ENCODE measurements at places on chromosomes 1 and 21.

DNA sequence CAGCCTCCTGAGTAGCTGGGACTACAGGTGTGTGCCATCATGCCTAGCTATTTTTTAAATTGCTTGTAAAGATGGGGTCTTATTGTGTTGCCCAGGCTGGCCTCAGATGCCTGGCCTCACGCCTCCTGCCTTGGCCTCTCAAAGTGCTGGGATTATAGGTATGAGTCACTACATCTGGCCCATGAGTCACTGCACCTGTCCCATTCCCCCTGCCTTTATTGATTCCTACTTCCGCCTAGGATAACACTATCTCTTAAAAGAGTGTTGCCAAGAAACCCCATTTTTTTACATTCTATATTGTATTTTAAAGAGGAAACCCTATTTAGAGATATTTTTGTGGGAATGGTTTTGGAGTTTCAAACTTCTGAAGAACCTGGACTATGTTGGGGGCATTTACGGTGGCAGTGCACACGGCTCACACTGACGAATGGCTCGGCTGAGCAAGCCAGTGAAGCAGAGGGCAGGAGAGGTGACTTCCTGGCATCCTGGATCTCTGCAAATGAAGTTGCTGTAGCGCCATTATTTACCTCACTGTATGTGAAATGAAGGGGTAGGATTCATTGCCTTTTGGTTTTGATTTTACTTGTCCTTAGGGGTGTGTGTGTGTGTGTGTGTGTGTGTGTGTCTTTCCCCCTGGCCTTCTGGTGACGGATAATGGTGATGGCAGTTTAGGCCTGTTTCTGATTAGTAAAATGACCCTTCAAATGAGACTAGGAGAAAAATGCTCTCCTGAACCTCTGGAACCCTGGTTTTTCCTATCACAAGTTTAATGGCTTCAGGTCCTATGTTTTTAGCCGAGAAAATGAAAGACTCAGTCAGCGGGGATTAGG, 22.5 kb downstream of the KIF26B start:
- DNase-seq = no peak

GRCh38 chr1:200437556-200438203, 27.8 kb upstream of the ZNF281 start:
- DNase-seq = no peak

GRCh38 chr1:37474697-37475379, 458 bp downstream of the ZC3H12A start:
- no peak for DNase-seq

GRCh38 chr1:172476218-172476811, 32.4 kb upstream of the PIGC start:
- no peak for DNase-seq

DNA sequence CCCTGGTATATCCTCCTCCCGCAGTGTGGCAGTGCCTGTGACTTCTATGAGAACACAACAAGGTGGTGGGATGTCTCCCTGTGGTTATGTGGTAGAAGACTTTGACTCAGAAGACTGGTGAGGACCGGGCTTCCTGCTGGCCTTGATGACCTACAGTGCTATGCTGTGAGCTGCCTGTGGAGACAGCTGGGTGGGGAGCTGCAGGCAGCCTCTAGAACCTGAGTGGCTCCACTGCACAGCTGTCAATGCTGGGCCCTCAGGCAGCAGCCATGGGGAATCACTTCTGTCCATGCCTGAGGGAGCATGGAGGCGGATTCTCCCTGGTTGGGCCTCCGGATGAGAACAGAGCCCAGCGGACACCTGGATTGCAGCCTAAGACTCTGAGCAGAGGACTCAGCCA, 14.9 kb downstream of the SLC1A7 start:
- DNase-seq = no peak

- DNase-seq = no peak
Observed at GRCh38 chr1:41404308-41404761, 43.1 kb downstream of the FOXO6 start.

DNA sequence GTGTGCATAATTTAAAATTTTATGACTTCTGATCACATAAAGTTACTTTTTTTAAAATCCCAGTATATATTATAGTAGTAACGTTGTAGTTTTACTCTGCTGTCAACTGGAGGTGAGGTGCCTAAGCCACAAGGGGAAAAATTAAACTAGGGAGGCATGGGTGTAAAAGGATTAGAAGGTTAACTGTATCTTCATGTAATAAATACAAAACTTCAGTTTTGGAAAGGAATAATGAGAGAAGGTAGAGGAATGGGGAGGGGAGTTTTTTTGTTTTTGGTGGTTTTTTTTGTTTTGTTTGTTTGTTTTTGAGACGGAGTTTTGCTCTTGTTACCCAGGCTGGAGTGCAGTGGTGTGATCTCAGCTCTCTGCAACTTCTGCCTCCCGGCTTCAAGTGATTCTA, 5.7 kb downstream of the SLC25A33 start:
- DNase-seq = no peak

DNA sequence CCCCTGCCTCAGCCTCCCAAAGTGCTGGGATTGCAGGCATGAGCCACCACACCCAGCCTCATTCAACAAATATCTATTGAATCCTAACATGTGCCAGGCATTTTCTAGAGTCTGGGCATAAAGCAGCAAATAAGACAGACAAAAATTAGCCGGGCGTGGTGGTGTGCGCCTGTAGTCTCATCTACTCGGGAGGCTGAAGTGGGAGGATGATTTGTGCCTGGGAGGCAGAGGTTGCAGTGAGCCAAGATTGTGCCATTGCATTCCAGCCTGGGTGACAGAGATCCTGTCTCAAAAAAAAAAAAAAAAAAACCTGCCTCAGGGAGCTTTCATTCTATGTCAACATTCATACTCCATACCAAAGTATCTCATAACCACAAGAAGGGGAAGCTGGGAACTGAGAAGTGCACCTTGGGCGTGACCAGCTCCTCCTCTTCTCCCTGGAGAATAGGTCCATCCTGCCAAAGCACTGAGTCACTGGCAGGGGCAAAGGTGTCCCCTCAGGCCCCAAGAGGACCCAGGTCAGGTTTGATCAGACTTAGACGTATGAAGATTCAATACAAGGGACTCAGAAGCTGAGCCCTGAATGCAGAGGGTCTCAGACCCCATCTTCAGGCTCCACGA, 36.8 kb upstream of the PPP1R15B start:
- no peak for DNase-seq

DNA sequence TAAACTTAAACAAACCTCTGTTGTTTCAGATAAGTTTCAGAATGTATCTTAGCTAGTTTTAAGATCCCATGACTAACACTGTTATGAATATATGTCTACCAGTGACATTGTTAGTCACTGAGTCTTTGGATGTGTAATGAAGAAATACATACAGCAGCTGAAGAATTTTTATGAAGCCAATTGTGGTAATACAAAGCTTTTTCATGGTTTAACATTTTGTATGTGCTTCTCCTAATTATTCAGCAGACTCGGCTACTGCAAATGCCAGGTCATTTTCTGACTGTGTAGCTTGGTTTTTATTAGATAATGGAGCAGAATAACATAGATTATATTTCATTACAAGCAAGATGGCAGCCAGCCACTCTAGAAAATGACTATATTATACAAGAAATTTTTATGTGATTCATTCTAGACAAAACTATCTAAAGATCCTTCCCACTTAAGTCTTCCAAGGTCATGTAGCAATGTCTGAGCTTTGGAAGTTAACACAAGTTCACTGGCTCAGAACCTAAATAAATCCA, 147.8 kb downstream of the TNFSF18 start:
- DNase-seq = no peak

DNA sequence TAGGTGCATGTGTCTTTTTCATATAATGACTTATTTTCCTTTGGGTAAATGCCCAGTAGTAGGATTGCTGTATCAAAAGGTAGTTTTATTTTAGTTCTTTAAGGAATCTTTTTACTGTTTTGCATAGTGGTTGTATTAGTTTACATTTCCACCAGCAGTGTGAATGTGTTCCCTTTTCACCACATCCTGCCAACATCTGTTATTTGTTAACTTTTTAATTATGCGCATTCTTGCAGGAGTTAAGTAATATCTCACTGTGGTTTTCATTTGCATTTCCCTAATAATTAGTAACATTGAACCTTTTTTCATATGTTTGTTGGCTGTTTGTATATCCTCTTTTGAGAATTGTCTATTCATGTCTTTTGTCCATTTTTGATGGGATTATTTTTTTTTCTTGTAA, 1761.9 kb downstream of the PLA2G4A start:
- DNase-seq = no peak

DNA sequence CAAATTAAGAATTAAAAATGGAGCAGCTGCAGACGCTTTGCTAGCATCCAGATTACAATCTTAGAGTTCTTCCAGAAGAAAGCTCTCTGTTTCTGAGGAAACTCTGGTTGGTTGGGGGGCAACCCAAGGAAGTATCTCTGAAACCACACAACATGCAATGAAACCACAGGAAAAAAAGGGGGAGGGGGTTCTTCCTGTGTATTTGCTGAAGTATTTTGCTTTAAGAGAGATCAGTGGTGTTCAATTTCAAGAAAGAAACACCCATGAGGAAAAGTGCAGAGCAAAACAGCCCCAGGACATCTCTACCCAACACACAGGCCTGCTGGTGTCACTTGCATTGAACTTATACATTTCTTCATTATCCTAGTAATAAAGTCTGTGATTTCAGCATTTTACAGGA, 19.7 kb upstream of the TIAM1 start:
- DNase-seq = no peak

GRCh38 chr1:162997499-162998285, 71.5 kb upstream of the RGS4 start:
- no peak for DNase-seq

- no peak for DNase-seq
Observed at GRCh38 chr1:234014208-234014607, 109.7 kb downstream of the SLC35F3 start.

GRCh38 chr1:93692983-93693591, 11.4 kb upstream of the BCAR3 start:
- no peak for DNase-seq

GRCh38 chr1:187961895-187962294, 1133.1 kb downstream of the PLA2G4A start:
- no peak for DNase-seq

GRCh38 chr1:67429528-67430357, 459 bp downstream of the SERBP1 start:
- peak; percentile 52 for DNase-seq

GRCh38 chr1:75083848-75084514, 50.2 kb upstream of the LHX8 start:
- DNase-seq = no peak

DNA sequence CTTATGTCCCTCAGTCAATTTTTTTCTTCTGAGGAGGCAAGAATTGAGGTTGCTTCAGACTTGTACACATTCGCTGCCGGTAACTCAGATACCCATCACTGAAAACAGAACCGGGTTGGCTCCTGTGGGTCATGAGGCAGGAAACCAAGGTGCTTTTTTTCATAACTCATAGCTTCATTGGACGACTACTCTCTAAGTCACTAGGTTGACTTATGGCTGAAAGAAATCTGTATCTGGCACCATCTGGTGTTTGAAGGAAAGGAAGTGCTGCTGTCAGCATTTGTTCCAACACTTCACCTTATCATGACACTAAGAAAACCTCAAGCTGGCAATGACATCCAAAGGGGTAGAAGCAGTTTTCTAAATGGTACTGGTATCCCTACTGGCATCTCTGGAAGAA, 82.3 kb downstream of the TBX19 start:
- DNase-seq = no peak

GRCh38 chr1:67459068-67459467, 28.9 kb upstream of the SERBP1 start:
- DNase-seq = no peak

DNA sequence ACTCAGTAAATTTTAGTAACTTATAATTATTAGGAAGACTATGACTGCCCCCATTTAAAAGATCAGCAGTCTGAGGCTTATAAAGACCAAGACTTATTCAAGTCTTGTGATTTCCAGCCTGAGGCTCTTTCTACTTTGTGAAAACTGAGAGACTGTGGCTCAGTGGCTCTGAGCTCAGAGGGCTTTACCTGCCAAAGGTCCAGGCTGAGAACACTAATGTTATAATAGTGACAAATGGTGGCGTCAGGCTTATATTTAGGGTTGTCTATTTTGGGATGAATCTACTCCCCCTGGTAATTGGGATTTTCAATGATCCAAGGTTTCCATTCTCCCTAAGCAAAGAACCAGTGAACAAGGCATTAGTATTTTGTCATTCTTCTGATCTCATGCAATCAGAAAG, 42.6 kb upstream of the EPS15 start:
- DNase-seq = no peak

DNA sequence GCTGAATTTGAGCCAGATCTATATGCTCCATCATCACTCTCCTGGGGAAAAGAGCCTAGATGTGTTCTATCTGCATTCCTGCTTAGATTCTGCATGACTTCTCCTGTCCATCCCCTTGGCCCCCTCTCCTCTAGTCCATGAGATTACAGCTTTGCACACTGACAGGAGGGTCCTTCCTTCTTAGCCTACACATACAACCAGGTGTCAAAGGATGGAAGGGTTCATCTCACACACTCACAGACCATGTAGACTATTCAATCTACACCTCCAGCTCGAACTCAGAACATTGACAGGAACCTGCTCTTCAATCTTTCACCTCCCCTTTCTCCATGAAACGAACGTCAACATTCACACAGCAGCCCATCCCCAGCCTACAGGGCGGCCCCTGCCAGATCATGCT, 13.8 kb downstream of the C1orf116 start:
- no peak for DNase-seq

GRCh38 chr1:184695023-184695422, 59.6 kb downstream of the EDEM3 start:
- DNase-seq = no peak

DNA sequence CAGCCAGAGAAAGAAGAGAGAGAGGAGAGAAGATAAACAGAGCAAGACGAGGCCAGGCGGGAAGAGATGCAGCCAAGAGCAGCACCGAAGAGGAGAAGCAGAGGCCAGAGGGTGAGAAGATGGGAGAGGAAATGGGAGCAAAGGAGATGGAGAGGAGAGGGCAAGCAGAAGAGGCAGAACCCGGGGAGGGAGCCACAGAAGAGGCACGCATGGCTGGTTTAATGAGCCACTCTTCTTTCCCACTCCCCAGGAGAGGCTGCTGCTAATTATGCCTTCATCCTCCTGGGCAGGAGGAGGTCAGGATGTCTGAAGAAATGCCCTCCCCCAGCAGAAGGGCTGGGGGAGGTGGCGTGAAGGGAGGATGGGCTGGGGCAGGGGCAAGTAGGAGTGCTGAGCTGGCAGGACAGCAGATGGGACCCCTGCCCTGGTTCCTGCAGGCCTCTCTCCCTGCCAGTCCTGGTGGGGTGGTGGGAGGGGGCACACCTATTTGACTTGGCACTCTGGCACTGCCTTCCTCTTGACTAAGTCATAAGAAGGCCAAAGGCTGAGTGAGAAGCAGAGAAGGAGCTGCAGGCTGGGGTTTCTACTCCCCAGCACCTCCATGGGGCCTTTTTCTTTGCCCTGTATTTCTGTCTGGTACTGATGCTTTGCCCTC, 32.3 kb downstream of the KIRREL1 start:
- DNase-seq = no peak
